Activated CD4-positive, alpha-beta memory T cell treated with anti-CD3 and anti-CD28 coated beads, Interleukin-2, amount 10 ng/mL, durations not matched to agents 7 days and 5 days (primary cell): ENCODE measurements at places on chromosomes 12 and 14. TPM values are rescaled to one million over a fixed set of nuclear protein-coding genes. Genes with fewer than 3 reads are reported as not detected.

The NELL2 gene
- total RNA-seq, result 10.5 TPM

The POTEG gene
- not detected for total RNA-seq

The KRT85 gene
- not detected for total RNA-seq

The NOVA1 gene
- not detected for total RNA-seq

The CLEC2D gene
- total RNA-seq, result 446 TPM

The MMP19 gene
- total RNA-seq, result not detected

The PPFIA2 gene
- total RNA-seq, result not detected

The PLEKHA5 gene
- 13.5 TPM for total RNA-seq

The NEDD8 gene
- total RNA-seq, result 197 TPM

The LRIG3 gene
- 0.08 TPM for total RNA-seq

The B4GALNT3 gene
- total RNA-seq, result 0.88 TPM

The RNASE3 gene
- total RNA-seq, result not detected

The KLHDC1 gene
- total RNA-seq, result 2.6 TPM

The RFX4 gene
- not detected for total RNA-seq

The INHBE gene
- 0.08 TPM for total RNA-seq

The CLEC9A gene
- not detected for total RNA-seq

The SRRM4 gene
- not detected for total RNA-seq

The SSPN gene
- total RNA-seq, result not detected

The MYO1A gene
- total RNA-seq, result 0.28 TPM

The TBC1D30 gene
- not detected for total RNA-seq

The TAS2R9 gene
- total RNA-seq, result not detected

The PIWIL1 gene
- not detected for total RNA-seq

The SMOC1 gene
- not detected for total RNA-seq

The FZD10 gene
- total RNA-seq, result not detected

The TEX22 gene
- total RNA-seq, result 2.6 TPM

The ANG gene
- total RNA-seq, result 5.5 TPM

The SLC6A15 gene
- not detected for total RNA-seq

The GLIPR1 gene
- total RNA-seq, result 54.7 TPM

The TDRD9 gene
- total RNA-seq, result 0.13 TPM

The ACVRL1 gene
- not detected for total RNA-seq
